Karpas-422 (cell line): ENCODE measurements at places on chromosomes 6 and 20. TPM values are rescaled to one million over a fixed set of nuclear protein-coding genes. Genes with fewer than 3 reads are reported as not detected.

GRCh38 chr6:107695061-107695720 is 128.9 kb downstream of the SCML4 start:
- H3K4me3 ChIP-seq, result no peak overlapping the region
- no peak overlapping the region for H3K27ac ChIP-seq
- H3K4me1 ChIP-seq, result peaks cover 3% of the 10 kb centered on the region
- H3K36me3 ChIP-seq, result no peaks in the 10 kb centered on the region

GRCh38 chr20:24836041-24836533 is 113.0 kb upstream of the CST7 start:
- no peaks in the 10 kb centered on the region for H3K36me3 ChIP-seq
- H3K27ac ChIP-seq, result no peak overlapping the region
- H3K4me3 ChIP-seq, result no peak overlapping the region
- no peaks in the 10 kb centered on the region for H3K27me3 ChIP-seq
- H3K4me1 ChIP-seq, result no peaks in the 10 kb centered on the region

DNA sequence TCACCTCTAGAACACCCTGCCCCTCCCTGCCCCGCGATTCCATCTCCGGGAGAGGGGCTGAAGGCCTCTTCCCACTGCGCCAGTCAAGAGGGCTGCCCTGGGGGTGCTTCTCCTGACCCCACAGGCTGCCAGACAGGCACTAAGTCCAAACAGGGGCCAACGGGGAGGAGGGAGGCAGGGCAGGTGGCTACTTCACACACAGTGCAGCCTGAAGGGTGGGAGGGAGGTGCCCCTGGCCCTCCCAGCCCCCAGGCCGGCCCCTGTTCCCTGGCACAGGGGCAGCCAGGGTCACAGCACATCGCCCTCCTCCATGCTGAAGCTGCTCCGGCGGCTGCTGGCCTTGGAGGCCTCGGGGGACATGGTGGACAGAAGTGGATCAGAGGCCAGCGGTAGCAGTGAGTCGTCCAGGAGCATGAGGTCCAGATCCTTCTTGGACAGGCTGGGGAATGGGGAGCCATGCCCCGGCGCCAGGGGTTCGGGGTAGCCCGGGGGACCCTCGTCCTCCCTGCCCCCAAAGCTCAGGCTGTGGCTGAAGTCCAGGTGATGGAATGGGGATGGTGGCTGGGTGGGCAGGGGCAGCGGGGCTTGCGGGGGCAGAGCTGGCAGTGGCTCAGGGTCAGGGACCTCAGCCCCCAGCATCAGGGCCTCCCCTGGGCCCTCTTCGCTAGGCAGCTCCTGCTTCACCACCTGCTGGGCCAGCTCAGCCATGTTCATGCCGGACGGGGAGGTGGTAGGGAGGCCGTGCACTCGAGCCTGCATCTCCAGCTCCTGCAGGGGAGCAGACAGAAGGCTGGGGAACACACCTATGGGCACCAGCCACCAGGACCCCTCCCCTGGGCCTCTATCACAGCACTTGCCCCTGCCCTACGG is 46.3 kb downstream of the MDFI start:
- no peak overlapping the region for H3K27ac ChIP-seq
- no peak for DNase-seq
- no peaks in the 10 kb centered on the region; the same call in 1 of the 2 replicates for H3K4me1 ChIP-seq
- H3K4me3 ChIP-seq, result no peak overlapping the region
- H3K27me3 ChIP-seq, result no peaks in the 10 kb centered on the region

DNA sequence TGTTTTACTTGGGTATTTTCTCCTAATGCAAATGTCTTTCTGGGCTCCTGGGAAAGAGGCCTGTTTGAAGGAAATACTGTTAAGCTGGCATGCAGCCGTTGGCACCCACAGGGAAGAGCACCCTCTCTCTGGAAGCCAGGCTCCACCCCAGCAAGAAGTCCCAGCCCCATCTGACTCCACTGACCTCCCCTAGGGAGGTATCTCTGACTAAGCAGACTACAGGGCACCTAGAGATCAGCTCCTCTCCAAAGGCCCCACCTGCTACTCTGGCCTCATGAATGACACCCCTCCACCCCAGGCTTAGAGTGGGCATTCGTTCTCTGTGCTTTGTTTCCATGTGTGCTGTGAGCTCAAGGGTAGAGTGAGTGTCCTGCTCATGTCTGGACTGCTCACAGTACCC is 6.4 kb upstream of the MDGA1 start:
- peaks cover 5% of the 10 kb centered on the region for H3K4me1 ChIP-seq
- no peaks in the 10 kb centered on the region for H3K27me3 ChIP-seq
- H3K4me3 ChIP-seq, result no peak overlapping the region
- DNase-seq, result no peak
- no peak overlapping the region for H3K27ac ChIP-seq

- no peak overlapping the region for H3K4me3 ChIP-seq
- H3K36me3 ChIP-seq, result no peaks in the 10 kb centered on the region
- H3K4me1 ChIP-seq, result no peaks in the 10 kb centered on the region
- H3K27ac ChIP-seq, result no peak overlapping the region
- no peak for DNase-seq
Measured at GRCh38 chr6:2230659-2231277, 14.6 kb downstream of the GMDS start.

DNA sequence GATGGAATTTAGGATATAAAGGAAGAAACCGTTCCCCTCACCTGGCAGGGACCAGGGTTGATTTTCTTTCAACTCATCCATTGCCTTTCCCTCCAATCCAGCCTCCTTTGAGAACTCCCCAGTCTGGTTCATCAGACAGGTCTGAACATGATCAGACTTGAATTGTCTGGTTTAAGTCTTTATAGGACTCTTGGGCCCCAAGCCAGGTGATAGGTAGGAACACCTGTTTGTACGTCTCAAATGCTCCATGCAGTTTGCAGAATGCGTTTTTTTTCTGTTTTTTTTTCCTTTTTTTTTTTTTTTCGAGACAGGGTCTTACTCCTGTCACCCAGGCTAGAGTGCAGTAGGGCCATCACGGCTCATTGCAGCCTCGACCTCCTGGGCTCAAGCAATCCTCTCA is 4.1 kb upstream of the CEP250 start:
- H3K27me3 ChIP-seq, result no peaks in the 10 kb centered on the region
- H3K27ac ChIP-seq, result no peak overlapping the region
- no peak for DNase-seq
- no peaks in the 10 kb centered on the region for H3K36me3 ChIP-seq

DNA sequence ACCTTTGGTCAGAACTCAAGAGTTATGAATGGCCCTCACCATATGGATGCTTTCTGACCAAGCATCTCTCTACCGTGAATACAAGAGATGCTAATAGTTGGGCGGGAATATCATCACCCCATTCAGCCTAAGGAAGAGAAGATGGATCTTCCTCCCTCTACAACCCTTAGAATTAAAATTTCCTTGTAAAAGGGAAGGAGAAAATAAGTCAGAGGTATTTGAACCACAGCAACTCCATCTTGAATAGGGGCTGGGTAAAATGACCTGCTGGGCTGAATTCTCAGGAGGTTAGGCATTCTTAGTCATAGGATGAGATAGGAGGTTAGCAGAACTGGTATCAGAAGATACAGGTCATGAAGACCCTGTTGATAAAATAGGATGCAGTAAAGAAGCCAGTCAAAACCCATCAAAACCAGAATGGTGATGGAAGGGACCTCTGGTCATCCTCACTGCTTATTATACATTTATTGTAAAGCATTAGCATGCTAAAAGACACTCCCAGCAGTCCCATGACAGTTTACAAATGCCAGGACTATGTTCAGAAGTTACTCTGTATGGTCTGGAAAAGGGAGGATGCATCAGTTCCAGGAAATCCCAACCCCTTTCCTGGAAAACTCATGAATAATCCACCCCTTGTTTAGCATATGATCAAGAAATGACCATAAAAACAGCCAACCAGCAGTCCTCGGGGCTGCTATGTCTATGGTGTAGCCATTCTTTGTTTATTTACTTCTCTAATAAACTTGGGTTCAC is 101.2 kb downstream of the DTNBP1 start:
- no peaks in the 10 kb centered on the region for H3K27me3 ChIP-seq
- no peak for DNase-seq
- no peaks in the 10 kb centered on the region for H3K4me1 ChIP-seq

DNA sequence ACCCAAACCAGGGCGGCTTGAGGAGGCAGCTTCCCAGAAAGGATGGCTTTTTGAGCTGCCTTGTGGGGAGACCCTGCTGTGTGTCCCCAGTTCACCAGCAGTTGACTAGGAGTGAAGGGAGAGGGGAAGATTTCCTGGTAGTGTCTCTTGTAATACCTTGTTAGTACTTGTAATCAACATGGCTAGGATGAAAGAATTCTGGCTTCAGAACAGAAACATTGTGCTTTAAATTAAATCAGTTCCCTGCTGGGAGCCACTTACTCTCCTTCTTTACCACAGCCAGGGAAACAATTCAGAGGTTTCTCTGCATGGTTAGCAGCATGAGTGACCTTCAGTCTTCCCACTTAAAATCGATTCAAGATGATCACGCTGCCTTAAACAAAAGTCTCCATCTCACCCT is 525.4 kb upstream of the ID4 start:
- H3K27me3 ChIP-seq, result no peaks in the 10 kb centered on the region
- DNase-seq, result no peak
- no peaks in the 10 kb centered on the region for H3K36me3 ChIP-seq
- no peak overlapping the region for H3K4me3 ChIP-seq
- no peaks in the 10 kb centered on the region for H3K4me1 ChIP-seq
- H3K27ac ChIP-seq, result no peak overlapping the region

GRCh38 chr6:111750753-111751673 is 122.2 kb downstream of the FYN start:
- H3K4me3 ChIP-seq, result no peak overlapping the region
- H3K27me3 ChIP-seq, result no peaks in the 10 kb centered on the region
- no peaks in the 10 kb centered on the region; the same call in 1 of the 2 replicates for H3K36me3 ChIP-seq
- H3K27ac ChIP-seq, result peak overlapping the region; percentile 93

- H3K36me3 ChIP-seq, result no peaks in the 10 kb centered on the region
- H3K4me1 ChIP-seq, result no peaks in the 10 kb centered on the region
- no peak overlapping the region for H3K4me3 ChIP-seq
- no peak overlapping the region for H3K27ac ChIP-seq
- DNase-seq, result no peak
Measured at GRCh38 chr6:126537061-126537816, 197.3 kb downstream of the CENPW start.

DNA sequence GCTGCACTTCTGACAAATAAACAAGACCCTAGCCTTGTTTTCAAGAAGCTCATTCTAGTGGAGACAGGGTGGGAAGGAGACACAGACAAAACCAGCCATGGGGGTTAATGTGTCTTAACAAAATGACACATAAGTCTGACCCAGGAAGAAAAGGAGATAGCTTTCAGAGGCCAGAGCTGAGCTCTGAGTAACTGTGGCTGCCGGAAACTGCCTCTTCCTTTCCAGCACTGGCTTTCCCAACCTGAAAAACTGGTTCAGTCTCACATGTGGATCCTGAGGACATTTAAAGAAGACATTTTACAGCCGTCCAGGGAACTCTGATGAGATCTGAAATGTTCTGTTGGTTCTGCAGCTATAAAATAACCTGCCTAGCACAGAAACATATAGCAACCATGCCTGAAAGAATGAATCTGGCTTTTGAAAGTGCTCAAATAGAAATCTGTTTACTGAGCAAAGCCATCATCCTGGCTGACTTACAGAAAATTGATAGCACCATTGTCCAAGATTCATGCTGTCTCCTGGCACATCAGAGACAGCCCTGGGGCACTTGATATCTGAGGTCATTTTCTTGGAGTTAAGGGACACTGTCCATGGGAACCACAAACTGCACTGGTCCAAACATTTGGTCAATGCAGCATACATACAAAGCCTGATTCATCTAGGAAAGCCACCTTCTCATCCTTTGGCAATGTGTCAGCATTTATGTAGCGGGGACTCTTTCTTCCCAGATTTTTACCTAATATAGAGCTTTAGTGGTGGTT is 83.2 kb upstream of the PAX1 start:
- no peaks in the 10 kb centered on the region for H3K27me3 ChIP-seq
- H3K4me3 ChIP-seq, result no peak overlapping the region
- H3K4me1 ChIP-seq, result peaks cover 57% of the 10 kb centered on the region
- H3K27ac ChIP-seq, result peak overlapping the region; percentile 84
- no peaks in the 10 kb centered on the region for H3K36me3 ChIP-seq
- no peak for DNase-seq

DNA sequence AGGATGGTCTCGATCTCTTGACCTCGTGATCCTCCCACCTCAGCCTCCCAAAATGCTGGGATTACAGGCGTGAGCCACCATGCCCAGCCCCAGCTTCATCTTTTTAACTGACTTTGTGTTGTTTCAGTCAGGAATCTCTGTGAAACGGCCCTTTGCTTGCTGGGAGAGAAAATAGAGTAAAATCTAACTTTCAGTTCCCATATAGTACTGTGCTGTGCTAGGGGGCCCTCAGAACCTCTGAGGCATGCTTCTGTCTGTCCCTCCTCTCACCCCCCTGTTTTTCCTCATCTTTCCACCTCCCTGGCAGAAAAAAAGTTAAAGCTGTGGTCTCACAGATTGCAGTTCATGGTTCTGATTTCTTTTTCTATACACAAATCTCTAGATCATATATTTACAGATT is 48.4 kb downstream of the LRP11 start:
- DNase-seq, result no peak
- no peak overlapping the region for H3K4me3 ChIP-seq
- no peaks in the 10 kb centered on the region for H3K4me1 ChIP-seq
- H3K27me3 ChIP-seq, result no peaks in the 10 kb centered on the region
- no peak overlapping the region for H3K27ac ChIP-seq

- H3K27ac ChIP-seq, result no peak overlapping the region
- no peak overlapping the region for H3K4me3 ChIP-seq
- H3K27me3 ChIP-seq, result no peaks in the 10 kb centered on the region
- no peaks in the 10 kb centered on the region for H3K36me3 ChIP-seq
- DNase-seq, result no peak
Measured at GRCh38 chr6:142088858-142089216, 43.9 kb upstream of the GJE1 start.

DNA sequence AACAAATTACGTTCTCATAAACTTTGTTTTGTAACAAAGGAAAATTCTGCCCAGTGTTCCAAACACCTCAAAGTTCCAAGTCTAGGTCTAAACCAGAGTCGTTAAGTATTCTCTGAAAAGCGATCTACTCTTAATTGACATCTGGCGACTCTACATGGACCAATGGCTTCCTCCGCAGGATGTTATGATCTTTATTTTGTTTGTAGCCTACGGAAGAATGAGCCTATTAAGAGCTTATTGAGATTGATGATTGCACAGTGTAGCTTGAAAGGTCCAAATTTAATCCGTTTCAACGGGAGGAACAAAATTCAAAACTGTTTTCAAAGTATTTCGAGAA is 61.1 kb downstream of the FAM217A start:
- no peaks in the 10 kb centered on the region for H3K27me3 ChIP-seq
- H3K36me3 ChIP-seq, result no peaks in the 10 kb centered on the region

DNA sequence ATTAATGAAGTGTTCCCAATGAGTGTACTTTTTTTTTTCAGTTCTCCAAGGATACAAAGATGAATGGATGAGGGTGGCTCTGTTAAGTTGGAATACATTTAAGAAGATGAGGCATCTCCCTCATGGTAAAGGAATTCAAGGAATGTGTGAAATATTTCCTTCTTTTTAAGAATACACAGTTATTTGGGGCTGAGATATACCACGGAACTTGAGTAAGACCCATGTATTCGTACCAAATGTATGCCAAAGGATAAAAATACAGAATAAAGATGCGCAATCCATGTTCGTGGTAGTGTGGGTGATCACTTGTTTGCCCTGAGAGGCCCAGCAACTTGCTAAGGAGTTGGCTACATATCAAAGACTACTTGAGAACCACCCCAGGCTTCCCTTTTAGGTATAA is 164.2 kb upstream of the TCF21 start:
- H3K4me1 ChIP-seq, result no peaks in the 10 kb centered on the region
- no peak overlapping the region for H3K4me3 ChIP-seq
- no peaks in the 10 kb centered on the region for H3K27me3 ChIP-seq
- H3K36me3 ChIP-seq, result no peaks in the 10 kb centered on the region
- DNase-seq, result no peak

SLC25A27 gene
- total RNA-seq, result 167 and 178 TPM in 2 replicates

APCDD1L gene
- not detected in 2 replicates for total RNA-seq

PGC gene
- total RNA-seq, result not detected in 2 replicates

COL19A1 gene
- total RNA-seq, result not detected in 2 replicates

BPIFB1 gene
- total RNA-seq, result not detected in 2 replicates

COL9A3 gene
- 41.2 and 87.5 TPM in 2 replicates for total RNA-seq

PLCB1 gene
- total RNA-seq, result 0.82 and 1.3 TPM in 2 replicates
